ENCODE measurements at places on chromosomes 4 and X.

- no peak for DNase-seq
These were observed 43.0 kb upstream of the HMX1 start for GRCh38 chr4:8914461-8915171.

- no peak for DNase-seq
These were observed 89.8 kb downstream of the FBXO8 start for GRCh38 chr4:174193438-174194374.

- no peak for DNase-seq
These were observed 59.0 kb upstream of the AGTR2 start for GRCh38 chrX:116111497-116111896.

- DNase-seq = no peak
These were observed 407.7 kb downstream of the SPRY1 start for GRCh38 chr4:123804196-123804721.

DNA sequence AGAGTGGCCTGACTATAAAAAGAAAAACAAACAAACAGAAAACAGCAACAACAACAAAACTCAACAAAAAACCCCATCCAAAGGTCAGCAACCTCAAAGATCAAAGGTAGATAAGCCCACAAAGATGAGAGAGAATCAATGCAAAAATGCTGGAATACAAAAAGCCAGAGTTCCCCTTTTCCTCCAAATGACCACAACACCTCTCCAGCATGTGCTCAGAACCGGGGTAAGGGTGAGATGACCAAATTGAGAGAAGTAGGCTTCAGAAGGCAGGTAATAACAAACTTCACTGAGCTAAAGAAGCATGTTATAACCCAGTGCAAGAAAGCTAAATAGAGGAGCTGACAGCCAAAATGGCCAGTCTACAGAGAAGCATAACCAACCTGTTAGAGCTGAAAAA, 43.5 kb upstream of the ANTXR2 start:
- no peak for DNase-seq

DNA sequence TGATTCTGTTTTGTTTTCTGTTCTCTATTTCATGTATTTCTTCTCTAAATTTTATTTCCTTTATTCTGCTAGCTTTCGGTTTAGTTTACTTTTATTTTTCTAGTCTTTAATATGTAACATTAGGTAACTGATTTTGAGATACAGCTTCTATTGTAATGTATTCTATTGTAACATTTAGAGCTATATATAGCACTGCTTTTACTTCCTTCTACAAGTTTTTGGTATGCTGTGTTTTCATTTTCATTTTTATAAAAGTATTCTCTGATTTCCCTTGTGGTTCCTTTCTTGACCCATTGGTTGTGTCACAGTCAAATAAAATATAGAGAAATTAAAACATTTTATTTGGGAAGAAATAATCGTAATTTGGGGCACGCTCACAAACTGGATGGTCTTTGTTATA, 13.9 kb upstream of the CT47A1 start:
- DNase-seq = no peak

GRCh38 chrX:13695601-13696115, 6.7 kb downstream of the RAB9A start:
- DNase-seq = no peak

- no peak for DNase-seq
These were observed 34.0 kb downstream of the ETDB start for GRCh38 chrX:135086197-135086854.

DNA sequence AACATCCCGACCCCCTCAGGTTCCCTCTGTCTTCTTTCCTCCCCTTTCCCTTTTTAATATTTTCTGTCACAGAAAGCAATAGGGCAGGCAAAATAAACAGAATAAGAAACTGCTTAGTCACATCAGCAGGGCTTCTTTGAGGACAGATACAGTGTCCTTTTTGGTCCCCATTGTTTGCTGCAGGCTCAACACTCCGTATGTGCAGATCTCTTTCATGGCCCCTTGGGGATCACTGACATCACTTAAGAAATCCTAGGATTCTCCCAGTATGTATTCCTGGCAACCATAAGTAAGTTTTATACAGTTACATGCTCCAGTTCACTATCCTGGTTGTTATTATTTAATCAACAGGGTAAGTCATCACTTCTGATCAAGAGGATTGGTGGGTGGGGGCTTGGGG, 448.0 kb downstream of the NKX6-1 start:
- no peak for DNase-seq

GRCh38 chr4:76430519-76431388, 4.3 kb upstream of the SHROOM3 start:
- no peak for DNase-seq

DNA sequence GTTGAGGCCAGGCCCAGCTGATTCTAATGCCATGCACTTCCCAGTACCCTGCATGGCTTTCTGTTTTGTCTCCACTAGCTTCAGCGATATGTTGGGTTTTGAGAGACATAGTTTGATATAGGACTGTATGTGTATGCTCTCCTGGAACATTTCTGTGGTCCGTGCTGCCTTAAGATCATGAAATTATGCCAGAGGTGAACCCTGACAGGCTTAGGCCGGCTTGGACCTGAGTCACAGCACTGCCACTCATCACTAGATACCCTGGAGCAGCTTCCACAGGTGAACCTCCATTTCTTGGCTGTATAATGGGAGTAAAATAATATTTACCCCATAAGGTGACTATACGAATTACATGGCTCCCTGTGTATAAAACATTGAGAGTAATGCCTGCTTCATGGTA, 6.4 kb downstream of the SGMS2 start:
- no peak for DNase-seq

DNA sequence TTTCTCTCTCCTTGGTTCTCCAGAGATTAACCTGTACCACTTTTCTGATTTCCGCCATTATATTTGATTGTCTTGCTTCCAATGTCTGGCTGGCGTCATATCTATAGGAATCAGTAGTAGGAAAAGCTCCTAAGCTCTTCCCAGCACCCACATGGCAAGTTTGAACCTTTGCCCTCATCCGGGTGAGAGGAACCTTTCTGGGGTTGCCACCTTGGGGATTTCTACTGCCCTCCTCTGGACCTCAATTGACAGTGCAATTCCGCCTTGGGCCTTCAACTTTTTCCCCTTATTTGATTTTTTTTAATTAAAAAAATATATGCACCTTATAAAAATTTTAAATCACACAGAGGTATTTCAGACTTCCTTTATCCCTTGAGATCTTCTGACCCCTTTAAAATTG, 2.0 kb upstream of the CXorf66 start:
- no peak for DNase-seq

GRCh38 chrX:105773801-105774200, 48.5 kb upstream of the NRK start:
- no peak for DNase-seq

DNA sequence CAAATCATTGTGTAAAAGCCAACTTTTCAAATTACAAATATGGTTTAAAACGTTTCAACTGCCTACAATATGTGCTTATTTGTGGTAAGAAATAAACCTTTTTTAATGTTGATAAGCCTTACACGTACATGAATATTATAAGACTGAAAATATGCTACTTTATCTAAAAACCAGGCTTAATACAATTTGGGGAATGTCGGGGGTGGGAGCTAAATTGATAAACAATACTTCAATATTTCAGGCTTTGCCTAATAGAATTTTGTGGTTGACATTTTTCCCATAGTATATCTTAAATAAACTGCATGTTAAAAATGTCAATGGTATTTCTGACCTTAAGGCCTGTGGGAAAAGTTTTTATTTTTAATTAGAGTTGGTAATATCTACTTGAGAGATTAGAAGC, 69.8 kb upstream of the SLIT2 start:
- no peak for DNase-seq

DNA sequence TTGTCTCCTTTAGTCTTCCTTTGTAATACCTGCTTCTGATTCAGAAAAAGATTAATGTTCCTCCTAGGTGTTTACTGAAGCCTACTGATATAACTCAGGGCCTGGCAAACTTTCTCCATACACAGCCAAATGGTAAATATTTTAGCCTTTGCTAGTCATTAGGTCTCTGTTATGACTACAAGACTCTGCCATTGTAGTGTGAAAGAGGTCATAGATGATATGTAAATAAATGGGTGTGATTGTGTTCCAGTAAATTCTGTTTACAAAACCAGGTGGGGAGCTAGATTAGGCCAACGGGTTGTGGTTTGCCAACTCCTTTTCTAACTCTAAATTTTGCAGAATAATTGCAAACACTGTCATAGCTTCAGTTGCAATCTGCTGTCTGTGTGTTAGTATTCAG, 568.1 kb upstream of the GNPDA2 start:
- DNase-seq = no peak

DNA sequence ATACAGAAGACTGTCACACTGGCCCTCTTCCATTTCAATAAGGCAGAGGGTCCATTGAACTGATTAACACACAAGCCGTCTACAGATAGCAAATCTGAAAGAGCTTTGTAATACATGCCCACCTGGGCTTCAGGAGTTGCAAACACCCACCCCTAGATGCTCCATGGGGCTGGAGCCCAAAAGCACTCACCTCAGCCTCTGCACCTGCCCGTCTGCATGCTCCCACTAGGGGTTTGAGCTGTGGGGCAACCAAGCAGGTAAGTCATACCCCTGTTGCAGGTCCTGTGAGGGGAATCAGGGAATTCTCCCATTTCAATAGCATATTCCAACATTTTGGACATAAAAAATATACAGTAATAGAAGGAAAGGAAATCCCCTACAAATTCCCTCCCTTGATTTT, 243.0 kb upstream of the KCNIP4 start:
- no peak for DNase-seq

GRCh38 chr4:119016636-119017035, 119.0 kb upstream of the MYOZ2 start:
- DNase-seq = no peak

DNA sequence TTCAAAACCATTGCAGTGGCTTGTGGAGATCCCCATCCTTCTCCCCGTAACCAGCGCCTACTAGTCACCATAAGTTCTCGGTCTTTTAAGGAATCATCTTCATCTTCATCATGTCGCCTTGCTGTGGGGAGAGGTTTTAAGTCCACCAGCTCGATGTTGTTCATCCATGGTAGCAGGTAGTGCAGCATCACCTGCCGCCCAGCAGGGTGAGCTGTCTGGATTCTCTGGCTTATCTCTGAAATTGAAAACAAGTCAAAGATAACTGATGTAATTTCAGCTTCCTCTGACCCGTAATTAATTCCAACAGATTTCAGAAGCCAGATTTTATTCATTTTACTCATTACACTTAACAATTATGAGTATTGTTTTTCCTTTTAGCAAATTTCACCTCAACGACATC, 67.4 kb downstream of the ZAR1 start:
- no peak for DNase-seq

GRCh38 chr4:73904491-73904890, 35.3 kb downstream of the CXCL1 start:
- no peak for DNase-seq

- peak; percentile 48 for DNase-seq
These were observed 880 bp downstream of the UNC5C start for GRCh38 chr4:95547715-95548471.

- DNase-seq = no peak
These were observed 9.2 kb downstream of the HOPX start for GRCh38 chr4:56671860-56672259.

DNA sequence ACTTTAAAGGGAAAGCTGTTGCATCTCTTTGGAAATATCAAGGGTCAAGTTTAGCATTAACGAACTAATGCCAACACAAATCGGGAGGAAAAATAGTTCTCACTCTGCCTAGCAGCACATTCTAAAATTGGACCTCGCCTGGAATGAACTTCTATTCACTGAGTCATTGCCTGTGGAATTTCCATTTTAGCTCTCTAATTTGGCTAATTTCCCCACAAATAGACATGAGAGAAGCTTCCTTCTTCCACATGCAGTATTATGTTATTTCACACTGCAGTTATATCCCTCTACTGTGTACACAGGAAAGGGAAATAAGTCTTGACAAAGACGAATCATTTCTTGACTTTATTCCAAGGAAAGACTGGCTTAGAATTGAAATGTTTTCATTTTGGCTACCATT, 9.3 kb downstream of the ZXDA start:
- DNase-seq = no peak

DNA sequence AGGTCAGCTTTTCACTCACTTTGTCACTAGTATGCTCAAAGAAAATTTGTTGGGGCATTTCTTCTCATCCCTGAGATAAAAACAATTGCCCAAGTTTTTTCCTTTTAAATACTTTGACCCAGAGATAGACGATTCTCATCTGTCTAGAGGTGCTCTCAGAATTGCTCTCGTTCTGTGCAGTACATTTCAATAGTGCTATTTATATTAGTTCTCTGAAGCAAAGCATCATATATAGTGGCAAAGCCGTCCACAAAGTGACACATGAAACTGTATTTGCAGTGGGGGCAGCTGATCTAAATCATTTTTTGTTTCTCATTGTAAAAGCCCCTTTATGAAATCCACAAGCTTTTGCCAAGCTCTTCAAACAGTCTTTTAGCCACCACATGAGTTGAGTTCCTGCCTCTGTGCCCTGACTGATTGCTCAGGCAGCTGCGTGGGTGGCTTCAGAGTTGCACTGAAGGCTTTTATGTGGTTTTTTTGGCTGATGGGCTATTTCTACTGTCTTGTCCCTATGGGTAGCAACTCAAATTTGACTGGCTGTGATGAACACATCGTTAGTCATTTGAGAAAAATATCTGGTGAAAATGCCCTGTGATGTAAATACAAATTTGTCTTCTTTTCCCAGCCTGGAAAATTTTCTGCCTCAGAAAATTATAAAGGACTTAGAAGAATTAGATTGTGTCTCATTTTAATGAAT, 119.1 kb upstream of the OTUD4 start:
- DNase-seq = peak; percentile 47
